ENCODE measurements at places on chromosomes 7 and 10.

DNA sequence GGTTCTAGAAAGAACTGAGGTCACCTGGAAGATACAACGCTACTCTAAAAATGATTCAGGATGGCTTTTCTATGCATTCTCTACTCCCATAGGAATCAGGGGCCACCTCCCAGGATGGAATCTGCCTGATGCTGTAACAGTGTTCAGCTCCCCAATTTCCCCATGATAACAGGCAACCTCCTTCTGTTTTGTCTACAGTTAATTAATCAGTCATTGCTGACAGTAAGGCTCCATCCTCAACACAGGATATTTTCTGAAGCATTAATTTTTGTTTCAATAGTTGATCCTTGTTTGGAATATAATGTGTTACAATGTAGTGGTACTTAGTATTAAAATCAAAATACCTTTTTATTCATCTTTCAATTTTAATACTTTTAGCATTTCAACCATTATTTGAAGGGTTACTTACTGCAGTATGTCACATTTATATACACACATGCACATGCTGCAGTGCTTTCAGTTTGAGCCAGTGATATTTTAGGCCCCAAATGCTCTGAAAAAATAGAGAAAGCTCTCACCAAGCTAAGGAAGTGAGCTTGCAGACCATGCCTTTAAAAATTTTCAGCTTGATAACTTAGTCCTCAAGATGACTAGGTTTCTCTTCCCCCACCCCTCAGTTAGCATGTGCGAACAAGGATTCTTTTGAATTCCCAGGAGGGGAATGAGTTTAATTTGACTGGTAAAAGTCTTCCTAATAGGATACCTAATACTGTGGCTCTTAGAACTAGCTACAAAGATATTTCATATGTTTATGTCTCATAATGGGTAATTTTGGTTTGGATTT, 592 bp upstream of the PIK3CG start:
- no peak for DNase-seq

DNA sequence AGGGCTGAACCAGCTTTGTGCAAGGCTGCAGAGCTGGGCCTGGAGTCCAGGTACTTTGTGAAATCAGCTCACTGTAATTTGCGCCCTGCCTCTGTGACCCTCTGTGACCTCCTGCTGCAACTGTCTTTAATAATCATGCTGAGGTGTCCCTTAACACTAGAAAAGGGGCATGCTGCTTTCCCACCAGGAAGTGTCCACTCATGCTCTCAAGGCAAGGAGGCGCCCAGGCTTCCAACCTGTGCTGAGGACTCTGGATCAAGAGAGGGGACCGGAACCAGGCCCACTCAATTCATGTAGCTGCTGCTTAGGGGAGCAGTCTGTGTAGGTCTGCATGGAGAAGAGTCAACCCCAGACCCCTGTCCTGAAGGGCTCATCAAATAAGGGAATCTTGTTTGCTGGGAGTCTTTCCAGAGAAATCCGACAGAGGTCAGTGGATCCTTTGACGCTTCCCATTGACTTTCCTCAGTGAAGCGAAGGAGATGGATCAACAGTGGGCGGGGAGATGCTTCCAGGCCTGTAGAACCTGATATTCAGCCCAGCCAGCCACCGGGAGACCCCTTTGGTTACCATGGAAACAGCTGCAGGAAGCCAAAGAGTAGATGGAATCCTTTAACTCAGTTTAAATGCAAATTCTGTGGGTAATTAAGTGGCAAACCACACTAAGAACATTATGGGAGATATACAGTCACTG, 945.9 kb downstream of the GRID1 start:
- DNase-seq = no peak

DNA sequence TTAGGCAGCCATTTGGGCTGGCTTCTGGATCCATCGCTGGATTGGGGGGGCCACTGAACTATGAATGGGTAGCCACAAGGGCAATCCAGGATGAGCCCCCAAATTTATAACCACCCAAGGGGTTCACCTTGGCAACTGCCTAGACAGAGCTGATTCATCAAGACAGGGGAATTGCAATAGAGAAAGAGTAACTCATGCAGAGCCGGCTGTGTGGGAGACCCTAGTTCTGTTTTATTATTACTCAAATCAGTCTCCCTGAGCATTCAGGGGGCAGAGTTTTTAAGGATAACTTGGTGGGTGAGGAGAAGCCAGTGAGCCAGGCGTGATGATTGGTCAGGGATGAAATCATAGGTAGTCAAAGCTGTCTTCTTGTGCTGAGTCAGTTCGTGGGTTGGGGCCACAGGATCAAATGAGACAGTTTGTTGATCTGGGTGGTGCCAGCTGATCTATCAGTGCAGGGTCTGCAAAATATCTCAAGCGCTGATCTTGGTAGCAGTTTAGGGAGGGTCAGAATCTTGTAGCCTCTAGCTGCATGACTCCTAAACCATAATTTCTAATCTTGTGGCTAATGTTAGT, 57.9 kb downstream of the DNAJB9 start:
- DNase-seq = no peak

DNA sequence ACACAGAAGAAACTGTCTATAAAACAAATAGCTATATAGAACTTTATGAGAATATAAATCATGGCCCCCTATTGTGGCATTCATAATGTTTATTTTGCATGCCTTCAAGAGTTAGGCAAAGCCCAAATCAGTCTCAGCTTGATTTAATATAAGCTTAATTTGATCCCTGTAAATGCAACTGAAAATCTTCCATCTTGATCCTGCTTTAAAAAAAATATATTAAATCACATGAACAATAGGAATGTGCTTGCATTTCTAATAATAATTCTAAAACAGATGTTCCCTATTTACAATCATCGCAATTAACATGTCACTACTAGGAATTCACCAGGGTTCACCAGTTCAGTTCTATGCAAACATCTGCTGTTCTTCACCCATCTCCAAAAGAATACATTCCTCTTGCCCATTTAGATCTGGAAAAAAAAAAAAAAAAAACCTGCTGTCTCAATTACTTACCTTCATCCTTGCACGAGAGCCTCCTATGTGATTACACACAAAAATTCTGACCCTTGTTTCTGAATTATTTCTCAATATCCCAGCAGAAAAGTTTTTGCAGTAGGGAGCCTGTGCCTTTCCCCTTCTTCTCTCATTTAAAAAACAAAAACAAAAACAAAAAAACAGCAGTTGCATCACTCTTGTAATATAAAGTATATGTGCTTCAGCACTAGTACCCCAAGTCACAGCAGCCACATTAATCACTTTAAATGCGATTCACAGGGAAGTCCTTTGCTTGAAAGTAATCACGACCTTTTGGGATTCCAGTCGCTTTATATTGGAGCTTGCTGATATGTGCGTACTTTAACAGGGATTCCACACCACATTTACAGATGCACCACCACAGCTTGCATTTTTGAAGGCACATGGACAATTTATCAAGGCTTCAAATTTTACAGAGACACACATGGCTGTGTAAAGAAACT, 194.8 kb upstream of the KMT2E start:
- no peak for DNase-seq

DNA sequence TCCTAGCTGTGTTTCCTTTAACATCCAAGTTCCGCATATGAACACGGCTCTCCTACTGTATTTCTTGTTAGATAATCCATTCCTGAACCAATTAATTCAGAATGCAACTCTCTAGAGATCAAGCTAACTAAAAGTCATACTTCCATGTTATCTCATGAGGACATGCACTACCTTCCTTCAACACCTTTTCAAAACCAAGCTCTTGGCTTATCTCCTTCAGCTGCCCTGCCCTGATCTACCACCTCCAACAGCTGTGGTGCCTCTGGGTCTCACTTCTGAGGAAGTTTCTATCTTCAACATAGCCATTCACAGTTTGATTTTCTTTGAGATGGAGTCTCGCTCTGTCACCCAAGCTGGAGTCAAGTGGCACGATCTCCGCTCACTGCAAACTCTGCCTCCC, 109.5 kb downstream of the IDE start:
- DNase-seq = no peak

DNA sequence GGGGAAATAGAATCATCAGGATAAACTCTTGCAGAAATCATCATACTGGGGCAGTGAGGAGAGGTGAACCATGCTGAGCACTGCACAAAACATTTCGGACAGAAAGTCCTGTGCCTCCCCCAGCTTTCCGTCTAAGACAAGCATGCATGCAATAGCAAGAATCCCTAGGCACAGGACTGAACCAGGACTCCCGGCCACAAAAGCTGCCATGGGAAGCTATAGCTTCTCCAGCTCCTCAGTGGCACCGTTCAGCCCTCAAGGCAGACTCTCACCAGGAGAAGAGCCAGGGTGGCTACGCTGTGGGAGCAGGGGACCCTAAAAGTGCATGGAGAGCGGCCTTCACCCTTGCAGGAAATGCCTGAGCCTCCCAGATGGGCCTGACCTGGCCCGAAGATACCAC, 70.8 kb downstream of the ASB13 start:
- no peak for DNase-seq

GRCh38 chr7:50068850-50069551, 24.0 kb downstream of the ZPBP start:
- DNase-seq = no peak

DNA sequence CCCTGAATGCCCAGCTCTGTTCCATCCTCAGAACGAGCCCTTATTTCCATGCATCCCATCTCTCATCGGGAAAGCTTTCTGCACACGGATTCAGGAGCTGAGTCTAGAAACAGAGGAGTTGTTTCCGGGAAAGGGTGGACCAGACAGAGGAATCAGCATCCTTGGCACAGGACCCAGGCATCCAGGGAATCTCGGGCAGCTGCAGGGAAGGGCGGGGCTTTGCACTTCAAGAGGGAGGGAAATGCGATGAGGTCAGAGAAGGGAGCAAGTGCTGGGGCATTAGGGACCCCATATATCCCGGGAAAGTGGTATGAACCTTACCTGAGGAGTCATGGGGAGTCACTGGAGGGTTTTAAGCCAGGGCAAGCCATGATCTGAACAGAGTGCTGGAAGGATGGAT, 68.5 kb downstream of the NPTX2 start:
- DNase-seq = no peak

DNA sequence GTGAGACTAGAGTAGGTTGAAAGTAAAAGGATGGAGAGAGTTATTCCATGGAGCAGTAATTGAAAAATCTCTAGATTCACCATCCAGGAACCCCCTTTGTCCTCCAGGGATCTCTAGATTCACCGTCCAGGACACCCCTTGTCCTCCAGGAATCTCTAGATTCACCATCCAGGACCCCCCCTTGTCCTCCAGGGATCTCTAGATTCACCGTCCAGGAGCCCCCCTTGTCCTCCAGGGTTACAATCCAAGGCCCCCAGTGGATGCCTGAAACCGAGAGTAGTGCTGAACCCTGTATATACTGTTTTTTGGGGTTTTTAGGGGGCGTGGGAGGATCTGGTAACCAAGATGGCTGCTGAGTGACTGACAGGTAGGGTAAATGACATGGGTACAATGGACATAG, 38.3 kb upstream of the PPP2R2D start:
- no peak for DNase-seq

DNA sequence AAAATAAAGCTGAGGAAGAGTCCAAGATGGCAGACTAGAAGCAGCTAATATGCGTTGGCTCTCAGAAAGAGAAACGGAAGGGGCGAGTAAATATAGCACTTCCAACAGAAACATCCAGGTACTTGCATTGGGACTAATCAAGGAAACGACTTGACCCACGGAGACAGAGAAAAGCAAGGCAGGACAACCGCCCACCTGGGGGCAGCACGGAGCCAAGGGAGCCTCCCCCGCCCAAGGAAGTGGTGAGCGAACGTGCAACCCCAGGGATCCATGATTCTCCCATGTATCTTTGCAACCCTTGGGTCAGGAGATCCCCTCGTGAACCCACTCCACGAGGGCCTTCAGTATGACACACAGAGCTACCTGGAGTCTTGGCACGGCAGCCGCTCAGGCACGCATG, 45.4 kb upstream of the GRM3 start:
- no peak for DNase-seq

GRCh38 chr10:70797840-70798239, 12.7 kb upstream of the TBATA start:
- no peak for DNase-seq

DNA sequence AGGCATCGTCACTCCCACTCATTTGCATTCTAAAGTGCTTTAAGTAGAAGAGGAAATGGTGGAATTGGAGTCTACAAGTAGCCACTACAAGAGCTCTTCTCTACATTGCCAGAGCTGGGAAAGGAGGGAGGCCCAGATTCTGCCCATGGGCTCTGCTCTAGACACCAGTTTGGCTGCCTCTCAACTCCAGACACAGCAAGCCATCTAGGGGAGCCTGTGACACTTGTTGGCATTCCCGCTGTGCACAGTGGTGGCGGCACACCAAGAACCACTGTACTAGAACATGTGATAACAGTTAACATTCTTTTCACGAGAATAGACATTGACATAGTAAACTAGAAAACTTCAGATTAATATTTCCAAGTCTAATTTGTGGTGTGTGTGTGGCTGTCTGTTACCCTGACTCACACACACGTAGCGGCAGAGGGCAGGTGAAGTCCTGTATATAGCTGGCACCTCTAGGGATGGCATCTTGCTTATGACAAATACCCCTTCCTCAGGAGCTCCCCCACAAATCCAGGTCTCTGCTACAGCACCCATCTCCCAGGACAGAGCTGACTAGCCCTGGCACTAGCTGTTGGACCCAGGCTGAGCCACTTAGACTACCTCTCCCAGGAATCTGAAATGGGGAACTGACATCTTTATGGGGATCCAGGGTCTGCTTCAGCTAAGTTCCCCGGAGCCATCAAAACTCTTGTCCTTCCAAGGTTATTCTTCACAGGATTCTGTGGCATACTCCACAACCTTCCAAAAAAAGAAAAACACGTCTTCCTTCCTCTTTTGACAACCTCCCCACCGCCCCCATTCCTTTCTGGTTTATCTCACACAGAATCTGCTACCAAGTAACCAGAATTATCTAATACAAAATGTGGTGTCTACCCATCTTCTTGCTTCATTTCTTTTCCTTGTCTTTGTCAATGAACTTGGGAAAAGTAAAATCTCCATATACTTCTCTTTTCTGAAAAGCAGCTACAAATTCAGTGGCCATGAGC, 54.7 kb upstream of the MRLN start:
- DNase-seq = no peak

DNA sequence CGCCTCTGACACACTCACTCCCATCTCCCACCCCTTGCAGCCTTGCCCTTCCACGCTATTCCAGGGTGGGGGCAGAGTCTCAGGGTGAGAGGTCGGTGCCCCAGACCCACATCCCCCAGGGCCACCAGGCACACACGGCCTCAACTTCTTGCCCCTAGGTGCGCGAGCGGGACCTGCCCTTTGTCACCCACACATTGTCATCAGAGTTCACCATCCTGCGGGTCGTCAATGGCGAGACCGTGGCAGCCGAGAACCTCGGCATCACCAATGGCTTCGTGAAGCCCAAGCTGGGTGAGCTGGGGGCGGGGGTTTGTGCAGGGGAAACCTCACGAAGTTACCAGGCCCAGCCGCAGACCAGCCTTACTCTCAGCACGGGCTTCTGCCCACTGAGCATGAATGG, 53.3 kb downstream of the CASTOR2 start:
- no peak for DNase-seq

- DNase-seq = no peak
Observed at GRCh38 chr10:1414893-1415292, 322.4 kb downstream of the ADARB2 start.

GRCh38 chr10:92387289-92387940, 96.4 kb downstream of the MARCHF5 start:
- DNase-seq = no peak
